Activated T-cell treated with anti-CD3 and anti-CD28 coated beads for 4 hours (primary cell): ENCODE measurements at places on chromosomes 11 and 22.

DNA sequence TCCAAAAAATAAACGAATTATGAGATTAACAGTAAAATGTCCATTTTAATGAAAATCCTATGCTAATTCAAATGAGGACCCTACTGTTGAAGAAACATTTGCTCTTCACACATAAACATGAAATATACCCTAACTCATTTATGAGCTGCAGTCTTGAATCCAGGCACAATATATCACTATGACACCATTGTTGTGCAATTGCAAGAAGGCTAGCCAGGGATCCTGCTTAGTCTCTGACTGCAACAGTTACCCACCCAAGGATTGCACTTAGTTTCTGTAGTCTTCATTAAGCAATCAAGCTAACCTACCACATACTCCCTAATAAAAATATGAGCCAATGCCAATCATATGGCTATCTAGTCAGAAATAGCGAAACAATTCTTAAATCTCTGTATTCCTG lies 981.0 kb upstream of the FAT3 start:
- no peak for DNase-seq

DNA sequence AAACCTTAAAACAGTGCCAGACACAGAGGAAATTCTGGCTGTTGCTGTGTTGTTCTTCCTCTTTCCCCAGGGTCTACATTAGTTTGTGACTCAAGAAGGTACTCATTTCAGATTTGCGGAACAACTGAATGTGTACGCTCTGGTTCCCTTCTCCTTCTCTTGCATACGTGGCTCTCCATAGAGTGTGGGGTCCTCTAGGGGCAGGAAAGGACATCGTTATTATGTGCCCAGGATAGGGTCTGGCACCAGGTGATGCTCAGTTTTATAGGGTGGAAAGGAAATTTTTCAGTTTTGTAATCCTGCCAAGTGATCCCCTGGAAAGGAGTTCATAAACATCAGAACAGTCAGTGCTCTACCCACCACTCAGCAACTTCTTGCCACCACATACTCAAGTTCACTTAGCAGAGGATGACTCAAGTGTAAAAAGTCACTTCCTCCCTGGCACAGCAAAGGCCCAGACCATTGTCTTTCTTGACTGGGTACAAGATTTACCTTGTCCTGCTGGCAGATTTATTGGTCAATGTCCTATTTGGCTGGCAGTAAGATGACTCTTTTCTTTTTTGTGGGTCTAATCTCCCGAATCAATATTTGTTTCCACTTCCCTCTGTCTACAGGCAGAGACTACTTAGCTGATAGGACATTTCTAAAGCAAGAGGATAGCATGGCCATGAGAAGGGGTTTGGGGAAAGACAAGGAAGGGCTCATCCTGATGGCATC lies 246.0 kb upstream of the TENM4 start:
- DNase-seq = no peak

GRCh38 chr11:10576035-10576398 lies 7.6 kb upstream of the LYVE1 start:
- no peak for DNase-seq

DNA sequence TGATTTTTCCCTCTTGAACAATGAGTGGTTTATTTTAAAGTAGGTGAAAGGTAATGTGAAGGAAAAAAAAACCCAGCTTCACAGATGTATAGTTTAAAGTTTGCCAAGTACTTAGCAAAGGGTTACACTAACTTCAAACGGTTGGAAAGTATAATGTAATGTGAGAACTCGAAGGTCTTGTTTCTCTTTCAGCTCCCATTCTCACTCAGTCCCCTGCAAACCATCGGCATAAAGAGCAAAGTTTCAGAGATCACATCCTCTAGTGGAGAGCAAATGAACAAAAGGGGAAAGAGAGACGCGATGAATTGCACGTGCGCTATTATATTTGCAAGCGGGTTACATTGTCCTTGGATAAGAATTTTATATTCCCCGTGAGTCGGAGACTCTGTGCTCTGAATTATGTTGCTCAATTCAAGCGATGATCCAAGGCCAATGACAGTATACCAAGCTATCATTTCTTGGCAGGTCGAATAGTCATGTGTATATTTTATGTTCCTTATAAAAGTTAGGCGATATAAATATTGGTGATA lies 37.6 kb upstream of the BIRC3 start:
- no peak for DNase-seq

DNA sequence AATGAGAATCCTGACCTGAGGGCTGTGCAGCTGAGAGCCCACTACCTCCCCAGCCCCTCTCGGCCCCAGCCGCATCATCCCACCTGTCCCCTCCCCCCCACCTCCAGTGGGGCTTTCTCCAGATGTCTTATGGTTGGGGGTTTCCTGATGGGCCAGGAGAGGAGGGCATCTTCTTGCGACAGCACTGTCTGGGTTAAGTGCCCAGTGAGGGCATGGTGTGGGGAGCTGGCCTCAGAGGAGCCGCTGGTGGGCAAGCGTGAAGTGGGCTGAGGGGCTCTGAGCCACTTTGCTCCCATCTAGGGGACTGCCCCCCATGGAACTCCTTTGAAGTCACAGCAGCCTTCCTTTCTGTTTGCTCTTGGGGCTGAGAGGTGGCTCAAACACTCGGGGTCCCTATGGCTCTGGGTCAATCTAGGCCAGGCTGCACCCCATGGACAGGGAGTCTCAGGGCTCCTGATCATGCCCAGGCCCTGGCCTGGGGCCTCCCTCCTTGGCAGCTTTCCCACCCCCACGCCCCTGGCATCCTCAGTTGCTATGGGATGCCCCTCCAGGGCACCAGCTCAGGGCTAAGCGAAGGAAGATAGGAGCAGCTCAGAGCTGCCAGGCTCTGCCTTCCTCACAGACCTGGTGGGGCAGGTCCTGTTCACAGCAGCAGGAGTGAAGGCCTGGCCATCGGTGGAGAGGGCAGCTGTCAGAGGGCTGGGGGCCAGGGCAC lies 11.0 kb upstream of the MIEF1 start:
- no peak for DNase-seq

DNA sequence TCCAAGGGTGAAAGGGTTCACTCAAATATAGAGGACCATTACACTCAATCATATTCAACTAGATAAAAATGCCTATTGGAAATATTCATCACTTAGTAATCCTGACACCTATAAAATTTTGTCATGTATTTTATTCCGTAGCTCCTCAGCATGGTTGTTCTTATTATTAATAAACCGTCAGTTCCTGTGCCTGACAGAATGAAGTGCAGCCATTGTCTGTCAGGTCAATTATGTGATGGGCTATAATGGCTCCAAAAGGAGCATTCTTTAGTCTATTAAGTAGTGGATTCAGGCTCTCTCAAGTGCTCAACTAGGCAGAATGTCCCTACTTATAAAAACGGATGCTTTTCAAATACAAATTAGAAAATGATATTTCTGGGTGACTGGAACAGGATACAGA lies 916.1 kb upstream of the ANO3 start:
- no peak for DNase-seq

- peak; percentile 30 for DNase-seq
These were observed 59.4 kb upstream of the A4GALT start for GRCh38 chr22:42780070-42780540.

GRCh38 chr11:44632466-44633123 lies 67.1 kb downstream of the CD82 start:
- DNase-seq = no peak

DNA sequence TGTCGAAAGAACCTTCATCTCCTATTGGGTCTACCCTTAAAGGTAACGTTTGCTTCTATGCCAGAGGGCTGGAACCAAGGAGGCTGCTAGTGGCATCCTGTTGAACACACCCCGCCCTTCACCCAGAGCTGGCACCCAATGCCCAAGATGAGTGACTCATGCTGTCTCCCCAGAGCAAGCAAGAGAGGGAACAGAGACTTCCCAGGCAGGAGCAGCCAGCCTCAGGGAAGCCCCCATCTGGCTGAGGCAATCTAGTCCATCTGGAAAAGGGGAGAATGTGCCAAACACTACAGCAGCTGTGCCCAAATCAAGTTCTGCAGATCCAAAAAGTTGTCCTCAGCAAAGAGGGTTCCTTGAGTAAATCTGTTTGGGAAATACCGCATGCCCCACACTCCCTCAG lies 91.9 kb upstream of the TP53I11 start:
- DNase-seq = no peak

GRCh38 chr22:23608583-23608982 lies 23.5 kb downstream of the DRICH1 start:
- DNase-seq = no peak

GRCh38 chr11:100687630-100688395 lies 725 bp downstream of the ARHGAP42 start:
- DNase-seq = no peak

DNA sequence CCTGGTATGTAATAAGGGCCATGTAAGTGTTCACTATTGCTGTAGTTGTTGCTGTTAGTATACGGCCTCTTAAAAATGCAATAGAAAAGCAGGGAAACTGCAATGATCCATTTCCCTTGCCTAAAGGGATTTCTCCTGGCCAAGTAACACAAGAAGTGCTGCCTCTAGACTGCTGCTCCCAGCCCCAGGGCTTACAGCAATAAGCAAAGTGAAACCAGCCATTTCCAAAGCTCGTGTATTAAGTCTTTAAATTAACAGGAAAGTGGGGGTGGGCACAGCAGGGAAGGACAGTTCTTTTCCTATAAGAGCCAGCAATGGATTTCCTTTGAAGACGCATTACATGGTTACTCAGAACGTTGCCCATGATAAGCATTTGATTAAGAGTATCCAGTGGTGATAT lies 36.9 kb upstream of the WT1 start:
- no peak for DNase-seq

DNA sequence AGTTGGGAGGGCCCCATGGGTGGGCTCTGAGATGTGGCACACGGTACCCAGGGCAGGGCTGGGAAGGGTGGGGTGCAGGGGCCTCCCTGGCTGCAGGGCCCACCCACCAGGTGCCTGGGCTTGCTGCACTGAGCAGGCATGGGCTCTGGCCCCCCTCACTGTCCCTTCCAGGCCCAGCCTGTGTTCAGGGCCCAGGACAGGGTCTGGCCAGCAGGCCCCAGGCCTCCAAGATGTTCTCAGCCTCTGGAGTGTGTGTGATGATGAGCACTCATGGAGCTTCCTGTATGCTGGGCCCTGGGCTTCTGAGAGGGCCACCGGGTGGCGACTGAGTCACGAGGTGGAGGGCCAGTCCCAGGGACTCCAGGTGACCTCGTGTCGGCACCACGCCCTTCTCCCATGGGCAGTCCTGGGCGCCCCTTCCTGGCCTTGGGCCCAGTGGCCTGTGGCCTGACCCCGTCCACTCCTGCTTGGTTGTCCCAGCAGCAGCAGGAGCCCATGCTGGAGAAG lies 55.9 kb upstream of the CCDC188 start:
- DNase-seq = no peak

- DNase-seq = no peak
These were observed 77.8 kb downstream of the SFI1 start for GRCh38 chr22:31574055-31574670.

GRCh38 chr11:110362971-110363509 lies 66.6 kb upstream of the RDX start:
- no peak for DNase-seq

- no peak for DNase-seq
These were observed 147.4 kb upstream of the SNX19 start for GRCh38 chr11:131063638-131064037.

- DNase-seq = no peak
These were observed 19.6 kb downstream of the CDC45 start for GRCh38 chr22:19499236-19499879.

GRCh38 chr11:123518496-123519054 lies 88.5 kb downstream of the GRAMD1B start:
- DNase-seq = no peak

DNA sequence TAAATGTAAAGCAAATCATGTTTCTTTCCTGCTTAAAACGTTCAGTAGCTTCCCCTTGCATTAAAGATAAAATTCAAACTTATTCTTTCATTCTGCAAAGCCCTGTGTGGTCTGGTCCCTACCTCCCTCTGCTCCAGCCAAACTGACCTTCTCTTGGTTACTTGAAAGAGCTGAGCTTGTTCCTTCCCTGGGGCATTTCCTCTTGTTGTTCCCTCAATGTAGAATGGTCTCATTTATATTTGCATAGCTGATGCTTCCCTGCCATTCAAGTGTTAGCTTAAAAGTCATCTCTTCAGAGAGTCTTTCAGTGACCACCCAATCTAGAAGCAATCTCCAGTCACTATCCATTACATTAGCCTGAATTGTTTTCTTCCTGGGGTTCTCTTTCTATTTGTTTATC lies 1618.5 kb upstream of the TENM4 start:
- DNase-seq = no peak

GRCh38 chr11:68340784-68341556 lies 28.6 kb downstream of the LRP5 start:
- DNase-seq = no peak

DNA sequence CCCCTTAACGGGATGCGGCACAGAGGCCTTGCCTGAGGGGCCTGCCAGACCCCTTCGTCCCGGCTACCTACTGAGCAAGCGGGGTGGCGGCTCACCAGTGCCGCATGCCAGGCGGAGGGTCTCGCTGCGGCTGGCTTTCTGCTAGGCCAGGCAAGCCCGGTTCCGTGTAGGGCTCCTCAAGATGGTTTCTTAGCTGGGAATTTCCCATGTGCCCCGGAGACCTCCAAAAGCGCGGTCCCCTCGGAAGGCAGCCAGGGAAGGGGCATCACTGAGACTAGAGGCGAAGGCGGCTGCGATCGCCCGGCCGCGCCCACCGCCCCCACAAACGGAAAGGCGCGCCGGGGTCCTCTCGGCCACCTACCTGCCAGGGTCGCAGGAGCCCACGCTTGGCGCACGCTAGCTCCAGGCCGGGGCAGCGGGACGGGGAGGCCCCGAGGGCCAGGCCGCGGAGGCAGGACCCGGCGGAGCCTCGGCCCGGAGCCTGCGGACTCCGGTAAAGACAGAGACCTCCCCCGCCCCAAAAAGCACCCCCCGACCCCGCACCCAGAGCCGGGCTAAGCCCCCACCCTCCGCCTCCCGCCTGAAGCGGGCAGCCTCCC lies 23.8 kb downstream of the MICAL3 start:
- peak; percentile 17 for DNase-seq

- no peak for DNase-seq
These were observed 40.6 kb upstream of the TUB start for GRCh38 chr11:8040261-8040920.

DNA sequence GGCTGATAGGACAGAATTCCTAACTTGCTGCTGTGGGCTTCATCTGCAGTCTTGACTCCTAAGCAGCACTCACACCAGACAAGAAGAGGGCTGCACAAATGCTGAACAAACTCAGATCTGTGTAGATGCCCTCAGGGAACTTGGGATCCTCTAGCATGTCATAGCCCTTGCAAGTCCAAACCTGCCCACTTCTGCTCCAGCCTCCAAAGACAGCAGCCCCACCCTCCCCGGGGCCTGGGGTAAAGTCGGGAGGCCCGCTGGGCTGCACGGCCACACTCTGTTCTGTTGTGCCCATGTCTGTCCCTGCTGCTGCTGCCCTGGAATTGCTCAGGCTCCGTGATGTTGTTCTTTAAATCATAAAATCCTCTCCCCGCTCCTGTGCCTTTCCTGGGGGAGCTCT lies 28.3 kb downstream of the DRD2 start:
- DNase-seq = no peak

- DNase-seq = no peak
These were observed 8.4 kb upstream of the KCNQ1OT1 start for GRCh38 chr11:2708151-2708581.

- DNase-seq = no peak
These were observed 96.6 kb upstream of the KCNA4 start for GRCh38 chr11:30113326-30113898.
